T1000 (cell line): ENCODE measurements at places on chromosomes 11 and 22.
A peak's percentile ranks its signal among the peaks of the same experiment; 100 is the strongest.

GRCh38 chr11:41382927-41383326, 76.5 kb downstream of the LRRC4C start:
- no peak for DNase-seq

- no peak for DNase-seq
Observed at GRCh38 chr11:34522188-34522587, 8.6 kb upstream of the ELF5 start.

- no peak for DNase-seq
Observed at GRCh38 chr22:19195796-19196731, 17.5 kb upstream of the SLC25A1 start.

DNA sequence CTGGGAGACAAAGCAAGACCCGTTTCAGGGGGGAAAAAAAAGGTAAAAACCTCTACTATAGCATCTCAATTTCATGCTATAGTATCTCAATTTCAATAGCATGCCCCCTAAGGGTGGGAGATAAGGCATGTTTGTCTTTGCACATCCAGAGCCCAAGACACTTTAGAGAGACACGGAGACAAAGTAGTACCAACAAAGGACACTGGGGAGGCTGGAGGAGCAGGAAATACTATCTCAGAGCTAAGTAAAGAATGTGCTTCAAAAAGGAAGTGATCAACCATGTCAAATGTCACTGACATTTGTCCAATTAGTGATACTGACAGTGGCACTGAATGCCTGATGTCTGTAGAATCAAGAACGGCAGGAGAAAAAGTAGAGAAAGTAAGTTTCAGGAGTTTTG, 68.6 kb downstream of the RRAS2 start:
- DNase-seq: no peak

- DNase-seq: no peak
Observed at GRCh38 chr11:127789927-127790326, 789.4 kb upstream of the KIRREL3 start.

GRCh38 chr11:107689317-107690202, 22.3 kb downstream of the SLN start:
- DNase-seq: peak; percentile 6

DNA sequence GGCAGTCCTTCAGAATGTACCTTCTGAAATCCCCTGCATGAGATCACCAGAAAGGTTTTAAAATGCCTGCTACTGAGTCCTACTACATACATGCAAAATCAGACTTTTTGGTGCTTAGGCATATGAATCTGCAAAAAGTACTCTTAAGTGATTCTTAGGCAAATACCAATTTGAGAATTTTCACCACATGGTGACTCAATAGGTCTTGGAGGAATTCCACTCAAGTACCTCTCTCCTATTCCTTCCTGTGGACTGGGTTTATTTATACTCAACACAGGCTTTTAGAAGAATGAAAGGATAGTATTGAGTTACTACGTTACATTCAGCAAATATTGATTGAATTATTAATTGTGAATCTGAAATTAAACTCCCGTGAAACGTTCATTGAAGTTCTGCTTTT, 223.9 kb downstream of the CNTN5 start:
- no peak for DNase-seq

DNA sequence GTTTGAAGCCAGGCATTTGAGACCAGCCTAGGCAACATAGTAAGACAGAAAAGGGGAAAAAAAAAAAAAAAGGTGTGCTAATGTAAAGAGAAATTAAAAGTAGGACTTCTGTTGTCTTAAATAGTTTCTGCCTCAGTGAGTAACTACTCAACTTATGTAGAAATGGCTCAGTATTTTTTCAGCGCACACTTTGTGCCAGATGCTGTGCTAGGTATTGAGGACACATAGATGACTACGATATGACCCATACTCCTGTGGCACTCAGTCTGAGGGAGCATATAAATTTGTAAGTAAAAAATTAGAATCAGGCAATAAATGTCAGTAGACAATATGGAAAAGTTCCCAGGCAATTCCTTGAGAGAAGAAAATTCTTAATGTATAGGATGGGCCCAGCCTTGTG, 93.9 kb downstream of the YAP1 start:
- no peak for DNase-seq

- DNase-seq: no peak
Observed at GRCh38 chr11:73176874-73177155, 34.7 kb upstream of the FCHSD2 start.

DNA sequence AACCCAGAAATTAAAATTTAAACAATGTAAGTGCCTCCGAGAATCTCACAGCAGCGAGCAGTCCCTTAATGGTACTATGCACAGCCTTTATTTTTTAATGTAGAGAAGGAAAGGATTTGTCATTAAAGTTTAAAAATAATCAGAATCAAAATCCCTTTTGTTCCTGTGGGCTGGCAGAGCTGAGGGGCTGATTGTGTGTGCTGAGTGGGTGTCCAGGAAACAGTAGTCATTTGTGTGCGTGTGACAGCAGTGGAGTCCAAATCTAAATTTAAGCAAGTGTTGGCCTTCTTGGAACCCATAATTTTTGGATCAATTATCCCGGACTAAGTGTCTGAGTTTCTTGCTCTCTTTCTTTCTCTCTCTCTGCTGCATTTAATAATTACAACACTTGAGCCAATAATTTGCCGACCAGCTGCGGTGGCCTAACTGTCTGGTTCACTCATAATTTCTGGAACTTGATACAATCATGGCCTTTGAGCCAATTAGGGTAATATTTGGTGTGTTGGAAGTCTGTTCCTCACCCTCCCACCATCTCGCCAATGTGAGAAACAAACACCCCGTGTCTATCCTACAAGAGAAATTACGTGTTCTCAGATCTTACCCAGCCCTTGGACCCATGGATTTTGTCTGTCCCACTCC, 528.0 kb downstream of the SOX6 start:
- no peak for DNase-seq

DNA sequence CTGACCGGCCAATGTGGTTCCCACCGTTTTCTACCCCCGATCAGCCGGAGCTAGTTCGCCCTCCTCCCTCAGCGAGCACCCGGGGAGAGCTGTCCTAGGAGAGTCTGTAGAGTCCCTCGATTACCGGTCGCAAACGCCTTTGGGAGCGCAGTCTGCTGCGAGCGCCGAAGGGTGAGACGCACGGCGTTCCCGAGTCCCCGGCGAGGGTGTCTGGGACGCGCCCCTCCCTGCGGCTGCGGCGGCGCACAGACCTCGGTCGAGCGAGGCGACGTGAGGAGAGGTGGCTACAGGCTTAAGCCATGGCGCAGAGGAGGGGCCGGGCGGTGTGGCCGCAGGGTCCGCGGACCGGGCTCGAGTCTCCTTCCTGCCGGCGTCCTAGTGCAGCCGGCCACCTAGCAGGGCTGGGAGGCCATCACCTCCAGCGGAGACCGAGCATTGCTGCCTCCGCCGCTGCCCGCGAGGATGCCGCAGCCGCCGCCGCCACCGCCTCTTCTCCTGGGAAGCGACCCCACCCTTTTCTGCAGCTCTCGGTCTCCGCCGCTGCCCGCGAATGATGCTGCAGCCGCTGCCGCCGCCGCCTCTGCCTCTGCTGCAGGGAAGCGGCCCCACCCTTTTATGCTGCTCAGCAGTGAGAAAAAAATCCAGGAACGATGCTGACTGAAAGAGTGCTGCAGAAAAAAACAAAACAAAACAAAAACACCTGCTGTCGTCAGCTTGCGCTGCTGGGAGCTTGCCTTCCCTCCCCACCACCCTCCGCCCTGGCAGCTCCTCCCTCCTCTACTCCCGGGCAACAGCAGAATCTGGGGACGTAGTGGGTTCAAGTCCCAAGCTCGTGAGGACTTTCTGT, at the start of gene MAP6:
MAP6 (minus strand) TSS at position 588 of the 847 bp plus-strand sequence. CDS start 669 bp downstream, outside the sequence.
- no peak for DNase-seq

DNA sequence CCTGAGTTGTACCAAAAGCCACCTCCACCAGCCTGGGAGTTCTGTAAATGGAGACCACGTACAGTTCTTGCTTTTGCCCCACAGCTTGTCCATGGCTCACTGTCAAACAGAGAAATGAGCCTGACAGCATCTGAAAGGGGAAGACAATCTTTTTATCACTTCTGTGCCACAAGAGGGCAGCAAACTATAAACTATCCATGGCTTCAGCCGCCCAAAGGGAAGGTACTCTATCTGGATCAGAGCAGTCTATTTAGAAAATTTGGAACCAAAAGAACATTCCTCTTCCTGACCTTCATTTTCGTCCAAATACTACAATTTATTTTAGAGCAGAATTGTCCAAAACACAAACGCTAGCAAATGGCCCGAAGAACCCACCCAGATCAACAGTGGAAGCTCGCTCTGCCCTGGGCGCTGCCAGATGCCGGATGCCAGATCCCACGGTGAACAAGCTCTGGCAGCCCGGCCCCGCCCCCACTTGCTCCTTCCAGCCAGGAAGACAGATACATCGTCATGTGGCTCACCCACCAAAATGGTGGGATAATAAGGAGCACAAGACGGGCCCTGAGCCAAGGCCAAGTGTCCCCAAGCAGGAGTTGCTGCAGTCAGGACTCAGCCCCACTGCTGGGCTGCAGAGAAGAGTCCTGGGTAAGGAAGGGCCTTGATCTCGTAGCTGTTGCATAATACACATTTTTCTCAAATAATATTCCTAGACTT, 23.9 kb upstream of the SCGB1A1 start:
- peak; percentile 71 for DNase-seq

GRCh38 chr11:86101941-86102407, 33.1 kb upstream of the PICALM start:
- DNase-seq: no peak

GRCh38 chr22:40560551-40560950, 76.0 kb downstream of the MRTFA start:
- DNase-seq: no peak

- DNase-seq: no peak
Observed at GRCh38 chr11:72836111-72836510, 21.9 kb downstream of the ATG16L2 start.

GRCh38 chr11:10798330-10798928, 10.3 kb downstream of the EIF4G2 start:
- no peak for DNase-seq

GRCh38 chr22:19873138-19873959, 18.7 kb upstream of the GNB1L start:
- DNase-seq: no peak

DNA sequence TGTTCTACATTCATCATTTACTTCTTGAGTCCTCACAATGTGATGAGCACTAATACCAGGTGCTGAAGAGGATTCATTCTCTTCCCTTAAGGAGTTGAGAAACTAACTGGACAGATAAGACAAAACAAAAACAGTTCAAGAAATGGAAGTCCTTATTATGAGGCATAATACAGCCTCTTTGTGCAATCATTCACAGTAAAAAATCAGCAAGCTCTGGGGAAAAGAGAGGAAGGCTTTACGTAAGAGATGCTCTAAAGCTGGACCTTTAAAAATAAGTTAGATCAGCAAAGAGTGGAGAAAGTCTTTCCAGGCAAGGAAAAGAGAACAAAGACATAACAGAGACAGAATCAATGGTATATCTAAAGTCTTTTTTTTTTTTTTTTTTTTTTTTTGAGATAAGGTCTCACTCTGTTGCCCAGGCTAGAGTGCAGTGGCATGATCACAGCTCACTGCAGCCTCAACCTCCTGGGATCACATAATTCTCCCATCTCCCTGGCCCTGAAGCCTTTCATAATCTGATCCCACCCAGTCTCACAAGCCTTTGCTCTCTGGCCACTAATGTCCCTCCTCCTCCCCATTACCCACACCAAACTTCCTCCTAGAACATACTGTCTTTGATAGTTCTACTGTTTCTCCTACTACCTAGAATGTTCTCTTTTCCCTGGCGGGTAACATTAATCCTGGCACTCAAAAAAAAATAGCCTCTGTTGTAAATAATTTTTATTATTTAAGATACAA, 40.9 kb downstream of the MRTFA start:
- DNase-seq: no peak

DNA sequence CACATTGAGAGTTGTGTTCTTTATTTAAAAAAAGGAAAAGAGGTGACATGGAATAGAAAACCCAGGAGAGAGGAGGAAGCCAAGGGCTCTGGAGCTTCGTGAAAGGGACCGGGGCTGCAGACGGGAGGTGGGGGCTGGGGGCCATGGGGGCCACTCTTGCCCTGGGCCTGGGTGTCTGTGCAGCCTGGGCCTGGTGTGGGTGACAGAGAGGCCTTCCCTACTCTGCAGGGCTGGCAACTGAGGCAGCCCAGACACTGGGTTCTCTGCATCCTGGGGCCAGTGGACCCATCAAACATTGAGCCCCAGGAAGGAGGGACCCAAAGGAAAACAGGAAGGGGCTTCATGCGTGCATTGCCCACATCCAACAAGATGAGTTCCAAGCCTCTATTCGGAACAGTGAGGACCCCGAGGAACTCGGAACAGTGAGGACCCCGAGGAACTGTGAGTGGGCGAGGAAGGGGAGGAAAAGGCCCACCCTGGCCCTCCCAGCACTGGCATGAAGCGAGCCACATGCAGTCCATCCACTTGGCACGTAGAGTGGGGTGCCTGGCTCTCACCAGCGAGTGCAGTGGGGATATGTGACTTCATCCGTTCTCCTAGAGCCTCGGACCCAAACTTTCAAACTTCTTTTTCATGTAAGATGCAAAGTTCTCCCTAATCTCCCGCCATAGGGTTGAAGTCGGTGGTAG, 1121.6 kb downstream of the BRD1 start:
- DNase-seq: no peak

GRCh38 chr22:33902073-33902472, 18.2 kb downstream of the LARGE1 start:
- no peak for DNase-seq

DNA sequence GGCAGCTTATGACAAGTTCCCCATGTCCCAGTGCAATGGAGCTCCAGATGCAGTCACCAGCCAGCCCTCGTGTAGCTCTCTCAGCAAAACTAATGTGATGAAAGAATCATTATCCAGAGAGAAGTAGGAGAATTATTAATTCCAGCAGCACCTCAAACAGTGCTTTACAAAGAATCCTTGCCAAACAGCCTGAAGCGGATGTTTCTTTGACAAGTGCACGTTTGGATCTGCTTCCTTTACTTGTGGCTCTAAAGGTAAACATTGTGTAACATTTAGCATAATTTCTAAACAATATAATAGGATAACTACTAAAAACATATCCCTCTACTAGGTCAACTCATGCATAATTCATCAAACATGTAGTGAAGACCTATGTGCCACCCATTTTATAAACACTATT, 197.0 kb downstream of the FAM181B start:
- DNase-seq: no peak

DNA sequence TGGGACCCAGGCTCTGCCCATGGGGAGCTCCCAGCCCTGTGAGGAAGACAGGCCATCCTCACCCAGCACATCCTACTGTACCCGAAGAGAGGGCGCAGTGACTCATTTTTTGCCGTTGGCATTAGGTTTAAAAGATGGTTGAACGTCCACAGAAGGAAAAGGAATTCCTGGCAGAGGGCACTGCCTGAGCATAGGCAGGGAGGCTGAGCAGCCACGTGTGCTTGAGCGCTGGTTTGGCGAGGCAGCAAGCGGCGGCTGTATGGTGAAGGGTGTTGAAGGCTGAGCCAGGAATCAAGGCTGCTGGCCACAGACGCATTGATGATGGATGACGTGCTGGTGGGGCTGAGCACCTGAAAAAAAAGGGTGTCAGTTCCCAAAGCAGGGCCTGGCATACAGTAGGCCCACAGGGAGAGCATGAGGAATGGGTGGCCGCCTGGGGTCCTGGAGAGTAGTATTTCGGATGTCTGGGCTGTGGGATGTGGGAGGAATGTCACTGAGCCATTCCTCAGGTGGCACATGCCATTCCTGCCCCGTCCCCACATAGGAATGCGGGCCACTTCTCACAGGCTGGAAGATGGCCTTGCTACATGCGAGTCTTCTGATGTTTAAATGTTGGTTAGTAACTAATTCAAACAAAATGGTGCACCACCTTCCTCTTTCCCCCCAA, 112.5 kb downstream of the KIAA1671 start:
- DNase-seq: no peak
